AG09319 (cell line): ENCODE measurements at places on chromosomes 12 and 14.

DNA sequence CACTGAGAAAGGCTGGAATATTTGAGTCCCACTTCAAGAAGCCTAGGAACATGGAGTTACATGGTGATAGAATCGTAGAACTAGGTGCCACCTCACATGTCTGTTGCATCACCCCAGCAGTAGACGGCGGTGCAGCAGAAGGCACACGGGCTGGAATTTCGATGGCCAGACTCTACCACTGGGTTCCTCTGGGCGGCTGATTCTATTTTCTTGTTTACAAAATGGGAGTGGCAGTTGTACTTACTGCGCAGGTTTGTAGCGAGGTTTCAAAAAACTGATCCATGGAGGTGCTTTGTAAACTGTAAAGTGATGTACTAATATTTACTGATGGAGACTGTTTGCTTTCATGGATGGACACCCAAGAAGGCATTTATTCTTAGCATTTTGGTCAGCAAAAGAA lies 45.7 kb downstream of the WDR20 start:
- DNase-seq: no peak

GRCh38 chr12:107780298-107780697 lies 5.8 kb downstream of the ASCL4 start:
- no peak for DNase-seq

GRCh38 chr14:97097296-97097695 lies 300.1 kb downstream of the VRK1 start:
- DNase-seq: no peak

GRCh38 chr12:81224626-81225025 lies 146.7 kb downstream of the ACSS3 start:
- no peak for DNase-seq

DNA sequence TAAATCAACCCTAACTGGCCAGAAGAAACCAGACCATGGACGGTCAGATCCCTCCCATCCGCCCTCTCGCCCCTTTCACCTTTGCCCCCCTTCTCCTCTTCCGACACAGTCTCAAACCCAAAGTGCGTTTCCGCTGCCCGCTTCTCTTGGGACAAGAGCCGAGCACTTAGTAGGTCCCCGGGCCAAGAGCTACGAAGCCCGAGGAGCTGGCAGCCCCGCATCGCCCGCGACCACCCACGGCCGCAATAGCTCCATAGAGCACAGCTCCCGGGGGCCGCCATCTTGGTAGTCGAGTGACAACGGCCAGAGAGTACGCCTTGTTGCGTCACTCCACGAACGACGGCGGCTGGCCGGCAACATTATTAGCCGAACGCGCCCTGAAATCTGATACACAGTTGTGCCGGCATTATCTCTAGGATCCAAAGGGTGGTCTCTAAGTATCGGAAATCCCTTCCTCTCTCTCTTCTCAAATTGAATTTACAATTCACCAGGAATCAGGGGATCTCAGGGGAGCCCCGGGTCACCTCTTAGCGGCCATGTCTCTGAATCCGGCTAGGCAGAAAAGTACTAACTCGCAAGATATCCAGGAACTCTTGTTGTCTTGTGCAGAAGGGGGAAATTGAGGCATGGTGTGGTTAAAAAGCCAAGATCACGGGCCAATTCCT lies at the start of gene COQ5:
COQ5 (minus strand) TSS at position 298 of the 665 bp plus-strand sequence; CDS start at position 281, 17 bp downstream.
- no peak for DNase-seq

DNA sequence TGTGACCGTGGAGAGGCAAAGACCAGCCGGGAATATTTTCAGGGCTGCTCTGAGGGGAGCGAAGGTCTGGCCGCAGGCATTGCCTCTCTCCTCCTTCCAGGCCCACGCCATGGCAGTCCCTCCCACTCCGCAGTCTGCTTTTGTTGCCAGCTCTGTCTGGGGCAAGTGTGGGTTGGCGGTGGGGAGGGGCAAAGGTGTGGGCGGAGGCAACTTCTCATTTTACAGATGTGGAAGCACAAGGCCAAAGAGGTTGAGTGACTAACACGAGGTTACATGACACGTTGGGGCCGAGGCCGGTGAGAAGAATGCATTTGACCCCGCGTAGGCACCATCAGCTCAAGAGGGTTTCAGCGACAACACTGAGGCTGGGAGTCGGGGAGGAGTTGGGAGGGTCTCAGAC lies 6.1 kb upstream of the FAIM2 start:
- DNase-seq: no peak

DNA sequence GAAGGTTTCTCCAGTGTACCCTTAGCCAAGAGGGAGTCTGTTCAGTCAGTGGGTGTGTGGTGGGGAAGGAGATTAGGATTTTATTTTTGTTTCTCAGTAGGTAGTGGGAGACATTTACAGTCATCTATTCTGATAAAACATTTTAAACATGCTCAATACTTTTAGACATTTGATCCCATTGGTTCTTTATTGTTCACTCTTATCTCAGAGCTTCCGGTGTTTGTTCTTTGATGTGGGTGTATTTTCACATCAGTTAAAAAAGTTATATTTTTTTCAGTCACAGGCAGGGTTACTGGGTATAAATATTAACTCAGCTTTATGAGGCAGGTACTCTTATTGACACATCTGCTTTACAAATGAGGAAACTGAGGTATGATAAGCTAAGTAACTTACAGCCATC lies 43.3 kb upstream of the LRRK2 start:
- no peak for DNase-seq

DNA sequence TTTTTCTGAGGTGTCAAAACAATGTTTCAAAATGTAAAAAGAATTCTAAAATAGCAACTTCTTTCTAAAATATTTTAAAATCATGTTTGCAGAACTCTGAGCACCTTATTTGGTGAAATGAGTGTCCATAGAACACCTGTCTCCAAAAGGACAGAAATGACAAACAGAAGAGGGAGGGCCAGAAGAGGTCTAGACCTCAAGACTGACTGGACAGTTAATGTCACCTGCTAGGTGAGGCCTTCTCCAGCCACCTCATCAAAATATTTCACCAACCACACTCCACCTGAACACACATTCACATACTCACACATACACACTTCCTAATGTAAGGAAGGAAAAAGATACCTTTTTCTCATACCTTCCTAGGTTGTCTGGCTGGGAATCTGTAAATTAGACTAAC lies 147.8 kb upstream of the PLEKHA5 start:
- no peak for DNase-seq

- DNase-seq: no peak
Observed at GRCh38 chr12:128991716-128992115, 138.4 kb downstream of the GLT1D1 start.

DNA sequence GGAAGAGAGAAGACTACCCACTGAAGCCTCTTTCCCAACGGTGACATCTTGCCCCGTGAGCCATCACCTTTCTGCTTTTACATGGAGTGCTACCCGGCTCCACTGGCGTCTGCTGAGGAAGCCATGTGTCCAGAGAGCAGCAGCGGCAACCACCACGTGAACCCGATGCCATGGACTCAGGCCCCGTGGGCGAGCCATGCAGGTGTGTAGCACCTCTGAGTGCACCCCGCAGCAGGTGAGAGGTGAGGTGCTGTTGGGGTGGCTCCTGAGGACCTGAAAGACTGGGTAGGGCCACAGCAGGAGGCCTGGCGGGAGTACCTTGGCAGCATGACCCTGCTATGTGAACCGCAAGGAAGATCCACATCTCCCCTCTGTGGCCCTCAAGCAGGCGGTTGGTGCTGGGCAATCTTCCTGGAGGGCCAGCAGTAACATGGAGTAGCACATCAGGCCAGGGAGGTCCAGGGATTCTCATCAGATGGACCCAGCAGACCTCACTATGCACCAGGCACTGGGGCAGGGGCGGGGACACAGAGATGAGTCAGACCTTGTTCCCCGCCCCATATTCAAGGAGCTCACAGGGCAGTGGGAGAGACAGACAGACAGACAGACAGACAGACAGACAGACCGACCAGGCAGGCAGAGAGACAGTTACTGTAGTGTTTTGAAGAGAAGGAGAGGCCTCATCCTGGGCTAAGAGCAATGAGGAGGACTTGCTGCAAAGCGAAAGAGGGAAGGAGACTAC lies 129.6 kb downstream of the PAPOLA start:
- DNase-seq: no peak

GRCh38 chr14:61484826-61485584 lies 163.6 kb downstream of the PRKCH start:
- DNase-seq: no peak

- no peak for DNase-seq
Observed at GRCh38 chr14:63705561-63706070, 22.2 kb downstream of the SGPP1 start.

- DNase-seq: no peak
Observed at GRCh38 chr12:50750366-50750765, 13.5 kb upstream of the ATF1 start.

GRCh38 chr12:89932954-89933353 lies 224.3 kb upstream of the ATP2B1 start:
- no peak for DNase-seq

- DNase-seq: no peak
Observed at GRCh38 chr12:93991829-93992461, 156.4 kb upstream of the PLXNC1 start.

DNA sequence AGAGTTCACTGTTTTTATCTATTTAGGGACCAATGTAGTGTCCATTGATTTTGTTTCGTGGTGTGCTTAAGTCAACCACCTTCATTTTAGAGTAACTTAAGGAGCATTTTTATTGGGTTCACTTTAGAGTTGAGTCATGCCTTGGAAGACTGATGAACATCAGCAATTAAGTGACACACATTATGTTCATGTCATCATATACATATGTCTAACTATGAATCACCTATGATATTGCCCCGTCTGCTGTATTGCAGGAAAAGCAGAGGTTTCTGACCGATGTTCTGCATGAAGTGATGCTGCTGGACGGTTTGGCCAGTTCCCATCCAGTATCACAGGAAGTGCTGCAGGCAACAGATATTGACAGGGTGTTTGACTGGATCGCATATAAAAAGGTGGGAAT lies 227.1 kb downstream of the TRHDE start:
- no peak for DNase-seq

DNA sequence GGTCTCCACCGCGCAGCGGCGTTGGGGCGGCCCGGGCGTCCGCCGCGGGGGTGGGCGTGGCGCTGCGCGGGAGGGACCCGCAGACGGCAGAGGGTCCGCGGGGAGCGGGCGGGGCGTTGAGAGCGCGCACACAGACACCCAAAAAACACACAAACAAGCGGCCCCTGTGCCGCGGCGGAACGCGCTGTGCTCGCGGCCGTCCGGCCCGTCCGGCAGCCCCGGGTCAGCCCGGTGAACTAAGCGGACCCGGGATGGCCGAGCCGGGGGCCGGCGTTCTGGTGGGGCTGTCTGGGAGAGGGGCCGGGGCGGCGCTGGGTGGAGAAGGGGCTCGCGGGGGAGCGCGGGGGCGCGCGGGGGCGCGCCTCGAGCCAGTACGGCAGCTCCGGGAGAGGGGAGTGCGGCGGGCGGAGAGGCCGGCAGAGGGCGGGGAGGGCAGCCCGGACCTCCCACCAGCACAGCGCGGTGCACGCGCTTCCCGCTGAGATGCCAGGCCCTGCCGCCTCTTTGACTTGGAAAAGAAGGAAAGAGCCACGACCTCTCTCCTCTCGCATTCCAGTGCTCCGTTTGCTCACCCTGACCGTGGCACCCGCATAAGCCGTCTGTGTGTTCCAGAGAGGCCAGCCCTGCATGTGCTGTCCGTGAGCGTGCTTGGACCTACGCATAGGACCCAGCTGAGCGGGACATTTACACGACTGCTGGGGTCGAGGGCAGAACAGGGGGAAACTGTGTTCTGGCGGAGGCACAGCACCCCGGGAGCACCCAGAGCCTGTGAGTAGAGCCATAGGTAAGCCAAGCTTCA lies 10.3 kb downstream of the SLC6A12 start:
- DNase-seq: no peak

- DNase-seq: no peak
Observed at GRCh38 chr14:56280843-56281242, 162.6 kb downstream of the PELI2 start.

DNA sequence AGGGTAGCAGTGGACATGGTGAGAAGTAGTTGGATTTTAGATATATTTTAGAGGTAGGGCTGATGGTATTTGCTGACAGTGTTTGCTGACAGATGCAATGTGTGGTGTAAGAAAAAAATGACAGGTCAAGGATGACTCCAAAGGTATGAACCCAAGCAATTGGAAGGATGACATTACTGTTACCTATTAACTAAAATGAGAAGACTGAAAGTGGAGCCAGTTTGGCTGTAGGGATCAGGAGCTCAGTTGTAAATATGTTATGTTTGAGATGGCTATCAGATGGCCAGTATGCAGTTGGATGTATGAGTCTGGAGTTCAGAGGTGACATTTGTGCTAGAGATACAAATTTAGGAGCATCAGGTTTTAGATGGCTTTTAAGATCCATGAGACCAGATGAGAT lies 17.4 kb upstream of the SERPINA6 start:
- no peak for DNase-seq

GRCh38 chr14:91300283-91300895 lies 55.9 kb upstream of the GPR68 start:
- DNase-seq: no peak

- DNase-seq: peak; percentile 29
Observed at GRCh38 chr12:25241167-25242020, 9.3 kb downstream of the KRAS start.

- DNase-seq: no peak
Observed at GRCh38 chr12:107304588-107305532, 211.5 kb upstream of the CRY1 start.

DNA sequence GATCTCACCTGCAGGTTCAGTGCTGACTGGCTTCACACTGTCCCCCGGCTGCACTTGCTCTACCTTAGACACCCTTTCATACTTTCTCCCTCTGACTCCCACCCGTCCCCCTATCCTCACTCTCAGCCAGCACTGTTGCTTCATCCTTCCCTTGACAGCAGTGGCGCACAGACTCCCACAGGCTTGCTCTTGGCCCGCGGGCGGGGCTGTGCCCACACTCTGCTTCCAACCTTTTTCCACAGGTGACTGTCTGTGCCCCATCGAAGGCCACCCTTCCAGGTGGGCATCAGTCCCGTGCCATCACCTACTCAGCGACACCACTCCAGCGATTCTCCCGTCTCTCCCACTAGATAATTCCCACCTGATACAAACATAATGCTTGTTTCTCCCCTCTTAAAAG lies 1.0 kb upstream of the RPS6KL1 start:
- DNase-seq: no peak

GRCh38 chr14:85695300-85695699 lies 165.4 kb downstream of the FLRT2 start:
- DNase-seq: no peak

GRCh38 chr12:117026921-117027250 lies 72.3 kb downstream of the TESC start:
- no peak for DNase-seq

DNA sequence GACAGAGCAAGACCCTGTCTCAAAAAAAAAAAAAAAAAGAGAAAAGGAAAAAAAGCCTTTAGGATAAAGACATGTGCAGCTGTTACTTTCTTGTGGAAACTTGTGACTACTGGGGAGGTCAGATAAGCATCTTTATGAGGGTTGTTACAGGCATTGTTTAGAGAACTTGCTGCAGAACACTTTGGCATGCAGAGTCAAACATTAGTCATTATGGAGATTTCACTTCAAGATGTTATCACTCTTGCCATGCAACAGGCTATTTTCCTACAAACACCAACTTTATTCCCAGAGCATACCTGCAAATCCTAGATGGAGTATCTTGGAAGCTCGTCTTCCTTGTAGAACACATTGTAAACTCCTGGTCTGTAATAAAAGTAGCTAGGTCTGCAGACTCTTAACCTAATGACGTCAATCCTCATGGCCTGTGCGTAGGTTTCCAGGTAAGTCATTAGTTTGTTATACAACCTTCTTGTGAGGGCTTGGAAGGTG lies 36.3 kb upstream of the WDR89 start:
- DNase-seq: peak; percentile 7
